ENCODE measurements at places on chromosomes 7 and 10.

GRCh38 chr7:48441848-48442492, 270.7 kb downstream of the ABCA13 start:
- DNase-seq: no peak

DNA sequence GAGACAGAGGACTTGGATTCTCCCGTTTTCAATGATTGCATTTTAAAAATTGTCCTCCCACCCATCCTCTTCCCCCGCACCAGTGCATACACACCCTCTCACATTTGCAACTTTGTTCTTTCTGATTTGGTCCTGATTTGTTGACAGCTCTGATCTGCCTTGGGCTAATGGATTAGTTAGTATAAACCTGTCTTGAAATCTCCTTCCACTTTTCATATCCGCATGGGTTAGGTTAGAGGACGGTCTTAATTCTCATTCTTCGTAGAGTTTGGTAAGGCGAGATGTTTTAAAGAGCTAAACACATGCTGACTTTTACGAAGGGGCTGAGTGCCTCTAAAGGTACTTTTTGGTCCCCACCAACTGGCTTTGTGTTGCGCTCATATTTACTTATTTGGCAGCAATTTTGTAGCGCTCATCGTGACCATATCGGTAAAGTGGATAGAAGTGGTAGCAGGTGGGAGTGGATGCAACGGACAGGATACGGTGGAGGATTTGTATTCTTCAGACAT, 1.1 kb downstream of the AHR start:
- no peak for DNase-seq

- no peak for DNase-seq
These were observed 3.0 kb downstream of the PIP4K2A start for GRCh38 chr10:22711373-22711772.

DNA sequence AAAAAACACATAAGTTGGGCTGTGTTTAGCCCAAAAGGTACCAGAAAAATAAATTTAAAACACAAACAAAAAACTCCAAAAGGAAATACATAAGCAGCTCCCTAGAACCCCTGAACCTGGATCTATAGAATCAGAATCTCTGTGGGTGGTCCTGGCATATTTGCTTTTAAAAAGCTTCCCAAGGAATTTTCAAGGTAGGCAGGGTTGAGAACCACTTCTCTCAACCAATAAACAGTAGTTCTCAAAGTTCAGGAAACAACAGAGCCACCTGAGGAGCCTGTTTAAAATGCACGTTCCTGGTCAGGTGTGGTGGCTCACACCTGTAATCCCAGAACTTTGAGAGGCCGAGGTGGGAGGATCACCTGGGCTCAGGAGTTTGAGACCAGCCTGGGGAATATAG, 12.5 kb downstream of the ATXN7L1 start:
- DNase-seq: no peak

DNA sequence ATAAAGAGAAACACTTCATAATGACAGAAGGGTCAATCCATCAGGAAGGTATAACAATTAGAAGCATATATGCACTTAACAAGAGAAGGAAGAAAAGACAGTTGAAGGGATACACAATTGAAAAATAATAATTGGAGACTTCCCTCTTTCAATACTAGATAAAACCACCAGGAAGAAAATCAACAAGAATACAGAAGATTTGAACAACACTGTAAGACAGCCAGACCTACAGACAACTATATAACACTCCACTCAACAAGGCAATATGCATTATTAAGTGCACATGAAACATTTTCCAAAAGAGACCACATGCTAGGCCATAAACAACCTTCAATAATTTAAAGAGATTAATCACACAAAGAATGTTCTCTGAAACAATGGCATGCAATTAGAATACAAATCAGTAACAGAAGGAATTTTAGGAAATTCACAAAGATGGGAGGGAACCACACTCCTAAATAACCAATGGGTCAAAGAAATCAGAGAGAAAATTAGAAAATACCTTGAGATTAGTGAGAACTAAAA, 35.1 kb downstream of the ZNF438 start:
- DNase-seq: no peak

GRCh38 chr7:45865594-45866410, 7.1 kb downstream of the CCDC201 start:
- no peak for DNase-seq

- DNase-seq: no peak
These were observed 58.2 kb upstream of the CAMK2B start for GRCh38 chr7:44383566-44383965.

- peak; percentile 34 for DNase-seq
These were observed 70.4 kb downstream of the PYROXD2 start for GRCh38 chr10:98344589-98345038.

DNA sequence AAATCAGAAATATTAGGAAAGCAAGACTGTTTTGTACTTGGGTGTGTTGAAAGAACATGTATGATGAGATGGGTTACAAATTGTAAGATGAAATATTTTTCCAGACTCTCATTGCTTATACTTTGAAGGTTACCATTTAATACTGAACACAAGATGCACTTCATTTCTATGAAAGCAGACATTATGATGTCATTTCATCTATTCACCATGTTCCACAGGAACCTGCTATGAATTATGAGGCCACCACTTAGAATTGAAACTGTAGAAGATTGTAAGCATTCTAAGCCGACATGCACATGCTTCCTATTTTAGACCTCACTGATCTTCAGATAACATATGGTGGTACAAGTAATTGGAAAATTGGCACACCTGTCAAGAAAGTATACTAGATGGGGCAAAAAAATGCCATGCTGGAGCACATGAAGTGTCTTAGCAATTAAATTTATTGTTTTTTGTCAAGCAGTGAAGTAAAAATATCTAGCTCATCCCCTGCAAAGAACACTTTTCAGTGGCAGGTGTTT, 195.0 kb downstream of the PHF14 start:
- DNase-seq: no peak

- no peak for DNase-seq
These were observed 10.4 kb upstream of the FAS start for GRCh38 chr10:88980247-88980646.

GRCh38 chr7:115023219-115023618, 101.3 kb downstream of the MDFIC start:
- DNase-seq: no peak

- DNase-seq: no peak
These were observed 671.0 kb upstream of the FZD8 start for GRCh38 chr10:36313142-36313541.

GRCh38 chr10:117675514-117676055, 133.0 kb downstream of the EMX2 start:
- no peak for DNase-seq

GRCh38 chr7:123624527-123625183, 23.0 kb downstream of the ASB15 start:
- peak; percentile 80 for DNase-seq

GRCh38 chr10:33492701-33493345, 158.4 kb upstream of the NRP1 start:
- DNase-seq: no peak

- DNase-seq: no peak
These were observed 44.0 kb downstream of the WDR37 start for GRCh38 chr10:1100143-1100542.

DNA sequence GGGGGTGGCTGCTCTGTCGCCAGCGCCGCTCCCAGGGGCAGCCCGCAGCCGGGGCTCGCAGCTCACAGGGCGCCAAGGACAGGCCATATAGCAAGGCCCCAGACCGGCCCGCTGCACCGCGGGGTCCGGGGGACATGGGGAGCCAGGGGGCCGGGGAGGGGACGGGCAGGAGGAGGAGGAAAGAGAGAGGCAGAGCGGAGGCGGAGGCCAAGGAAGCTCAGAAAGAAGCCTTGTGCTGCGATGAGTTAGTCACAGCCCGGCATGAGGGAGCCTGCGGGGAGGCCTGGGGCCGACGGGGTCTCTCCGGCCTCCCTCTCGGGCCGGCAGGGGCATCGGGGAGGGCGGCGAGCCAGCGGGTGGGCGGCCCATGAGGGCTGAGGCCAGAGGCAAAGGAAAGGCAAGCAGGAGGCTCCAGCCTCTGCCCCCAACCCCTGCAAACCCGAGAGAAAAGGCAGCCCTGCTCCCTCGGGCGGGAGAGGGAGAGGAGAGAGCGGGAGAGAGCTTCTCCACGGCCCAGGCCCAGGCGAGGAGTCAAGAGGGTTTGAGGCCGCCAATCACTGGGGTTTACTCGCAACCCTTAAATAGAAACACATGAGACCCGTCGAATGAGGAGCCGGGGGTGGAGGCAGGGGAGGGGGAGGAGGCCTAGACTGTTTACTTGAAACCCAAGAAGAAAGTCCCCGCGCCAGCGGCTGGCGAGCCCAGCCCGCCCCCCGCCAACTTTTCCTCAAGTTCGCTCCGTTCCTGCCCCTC, 167.9 kb downstream of the NEURL1 start:
- peak; percentile 53 for DNase-seq

DNA sequence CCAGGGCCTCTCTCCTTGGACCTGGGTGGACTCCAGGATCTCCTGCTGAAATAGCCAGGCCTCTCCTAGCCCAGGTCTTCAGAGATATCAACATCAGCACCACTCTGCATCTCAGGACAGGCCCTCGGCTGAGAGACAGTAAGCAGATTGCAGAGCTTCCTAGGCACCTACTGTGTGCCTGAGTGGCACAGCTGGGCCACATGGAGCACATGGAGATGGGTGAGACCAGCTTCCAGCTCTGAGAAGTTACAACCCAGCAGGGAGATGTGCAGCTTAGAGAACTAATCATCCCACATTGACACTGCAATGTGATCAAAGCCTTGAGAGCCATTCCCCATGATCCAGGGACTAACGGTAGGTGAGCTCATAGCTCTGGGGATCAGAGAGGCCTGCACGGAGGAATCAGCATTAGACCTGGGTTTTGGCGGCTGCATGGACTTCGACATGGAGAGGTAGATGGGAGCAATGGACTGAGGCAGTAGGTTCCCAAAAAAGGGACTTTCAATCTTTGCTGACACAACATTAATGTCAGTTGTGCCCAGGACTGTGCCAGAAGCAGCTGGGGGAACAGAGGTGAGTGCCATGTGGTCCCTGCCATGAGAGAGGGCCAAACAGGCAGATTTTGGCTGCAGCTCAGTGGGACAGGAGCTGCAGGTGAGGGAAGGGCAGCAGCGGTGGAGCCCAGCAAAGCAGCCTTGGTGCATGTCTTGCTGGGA, 76.0 kb upstream of the LEP start:
- DNase-seq: no peak

DNA sequence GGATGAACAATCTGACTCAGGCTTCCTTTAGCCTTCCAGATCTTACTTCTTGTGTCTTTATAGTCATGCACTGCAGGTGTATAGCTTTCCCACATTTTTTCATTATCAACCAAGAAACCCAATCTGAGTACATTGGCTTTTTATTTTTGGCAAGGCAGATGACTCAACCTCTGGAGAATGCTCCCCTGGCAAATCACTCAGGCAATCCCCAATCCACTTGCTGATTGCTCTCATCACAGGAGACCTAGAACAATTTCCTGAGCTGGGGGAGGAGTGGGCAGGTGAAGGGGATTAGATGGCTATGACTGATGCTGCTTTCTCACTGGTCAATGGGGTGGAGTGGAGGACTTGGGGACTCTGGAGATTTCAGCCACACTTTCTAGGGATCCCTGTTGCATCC, 134.4 kb downstream of the SLC16A9 start:
- DNase-seq: no peak

DNA sequence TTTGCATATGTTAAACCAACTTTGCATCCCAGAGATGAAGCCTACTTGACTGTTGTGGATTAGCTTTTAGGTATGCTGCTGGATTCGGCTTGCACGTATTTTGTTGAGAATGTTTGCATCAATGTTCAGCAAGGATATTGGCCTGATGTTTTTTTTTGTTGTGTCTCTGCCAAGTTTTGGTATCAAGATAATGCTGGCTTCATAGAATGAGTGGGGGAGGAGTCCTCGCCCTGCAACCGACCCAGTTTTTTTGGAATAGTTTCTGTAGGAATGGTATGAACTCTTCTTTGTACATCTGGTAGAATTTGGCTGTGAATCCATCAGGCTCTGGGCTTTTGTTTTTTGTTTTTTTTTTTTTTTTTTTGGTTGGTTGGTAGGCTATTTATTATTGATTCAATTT, 147.9 kb downstream of the AHR start:
- no peak for DNase-seq

GRCh38 chr10:108556186-108556585, 1367.1 kb downstream of the XPNPEP1 start:
- no peak for DNase-seq

GRCh38 chr10:93309062-93309461, 173.1 kb downstream of the MYOF start:
- no peak for DNase-seq

- no peak for DNase-seq
These were observed 112.5 kb upstream of the GJD4 start for GRCh38 chr10:35492386-35493195.

- no peak for DNase-seq
These were observed 38.2 kb downstream of the HK1 start for GRCh38 chr10:69316313-69317059.

DNA sequence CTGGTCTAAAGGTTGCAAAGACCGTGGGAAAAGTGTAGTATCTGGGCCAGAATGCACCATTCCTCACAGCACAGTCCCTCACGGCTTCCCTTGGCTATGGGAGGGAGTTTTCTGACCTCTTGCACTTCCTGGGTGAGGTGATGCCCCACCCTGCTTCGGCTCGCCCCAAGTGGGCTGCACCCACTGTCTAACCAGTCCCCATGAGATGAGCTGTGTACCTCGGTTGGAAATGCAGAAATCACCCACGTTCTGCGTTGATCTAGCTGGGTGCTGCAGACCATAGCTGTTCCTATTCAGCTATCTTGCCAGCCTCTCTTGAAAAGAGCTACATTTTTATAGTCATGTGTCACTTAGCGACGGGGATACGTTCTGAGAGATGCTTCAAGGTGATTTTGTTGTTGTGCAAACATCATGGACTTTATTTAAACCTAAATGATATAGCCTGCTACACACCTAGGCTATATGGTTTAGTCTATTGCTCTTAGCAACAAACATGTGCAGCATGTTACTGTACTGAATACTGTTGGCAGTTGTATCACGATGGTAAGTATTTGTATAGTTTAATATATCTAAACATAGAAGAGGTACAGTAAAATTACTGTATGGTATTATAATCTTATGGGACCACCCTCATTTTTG, 120.0 kb downstream of the PPP1R9A start:
- no peak for DNase-seq

DNA sequence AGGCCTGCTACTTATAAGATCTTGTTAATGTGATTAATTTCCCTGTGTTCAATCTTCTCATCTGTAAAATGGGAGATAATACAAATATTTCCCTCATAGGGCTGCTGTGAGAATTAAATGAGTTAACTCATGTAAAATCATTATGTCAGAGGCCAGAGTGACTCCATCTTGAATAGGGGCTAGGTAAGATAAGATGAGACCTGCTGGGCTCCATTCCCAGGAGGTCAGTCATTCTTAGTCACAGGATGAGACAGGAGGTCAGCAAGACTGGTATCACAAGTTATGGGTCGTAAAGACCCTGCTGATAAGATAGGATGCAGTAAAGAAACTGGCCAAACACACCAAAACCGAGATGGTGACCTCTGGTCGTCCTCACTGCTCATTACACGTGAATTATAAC, 200.7 kb downstream of the CYP26A1 start:
- no peak for DNase-seq

- DNase-seq: no peak
These were observed 182.4 kb downstream of the CCDC3 start for GRCh38 chr10:12819071-12819470.

- peak; percentile 36 for DNase-seq
These were observed 777 bp downstream of the BICC1 start for GRCh38 chr10:58513188-58514110.

- no peak for DNase-seq
These were observed 110.3 kb downstream of the GAD2 start for GRCh38 chr10:26326851-26327250.

- DNase-seq: no peak
These were observed 36.9 kb downstream of the ZNRF2 start for GRCh38 chr7:30321089-30321881.

- no peak for DNase-seq
These were observed 178.1 kb downstream of the ELFN1 start for GRCh38 chr7:1848013-1848640.

- no peak for DNase-seq
These were observed 218.9 kb upstream of the SORCS1 start for GRCh38 chr10:107383357-107383756.

Measured in body of pancreas (tissue), 4 donors.